ENCODE measurements at places on chromosomes 6 and 20.

DNA sequence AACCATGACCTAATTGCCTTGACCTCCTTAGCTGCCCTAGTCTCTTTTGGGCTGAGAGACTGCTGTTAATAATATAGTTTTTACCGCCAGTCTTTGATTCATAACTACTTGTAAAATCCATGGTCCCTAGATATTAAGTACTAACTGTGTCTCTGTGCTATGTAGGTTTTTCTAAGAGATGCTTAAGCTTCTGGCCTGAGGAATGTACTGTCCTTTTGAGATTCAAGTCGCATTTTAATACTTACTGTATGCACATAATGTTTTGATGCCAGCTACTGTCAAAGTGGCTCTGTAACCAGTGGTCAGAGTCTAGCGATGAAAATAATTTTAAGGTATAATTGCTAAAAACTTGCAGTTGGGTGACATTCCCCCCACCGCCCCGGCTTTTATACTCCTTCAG lies 2.1 kb downstream of the AKAP12 start:
- DNase-seq: no peak

DNA sequence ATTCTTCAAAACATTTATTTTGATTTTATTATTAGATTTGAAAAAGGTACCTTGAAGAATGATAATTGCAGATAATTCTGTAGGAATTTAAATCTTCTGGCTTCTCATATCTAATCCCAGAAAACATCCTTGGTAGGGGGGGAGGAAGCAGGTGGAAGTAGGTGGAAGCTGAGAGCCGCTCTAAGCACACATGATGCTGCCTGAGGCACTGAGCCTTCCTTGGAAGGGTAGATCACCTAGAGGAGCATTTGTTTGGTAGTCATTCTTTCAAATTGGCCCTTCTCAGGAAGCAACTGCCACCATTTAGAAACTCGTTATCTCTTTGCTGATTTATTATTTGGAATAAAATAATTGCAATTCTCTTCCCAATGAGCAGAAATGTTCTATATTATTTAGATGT lies 623.3 kb downstream of the CD109 start:
- DNase-seq: no peak

GRCh38 chr6:165931675-165932074 lies 236.0 kb downstream of the TBXT start:
- DNase-seq: no peak

- DNase-seq: no peak
These were observed 2.9 kb downstream of the ADGRF5 start for GRCh38 chr6:46918806-46919205.

- DNase-seq: no peak
These were observed 142.9 kb downstream of the HACE1 start for GRCh38 chr6:104716858-104717257.

- no peak for DNase-seq
These were observed 49.1 kb upstream of the PTPRT start for GRCh38 chr20:43238833-43239232.

DNA sequence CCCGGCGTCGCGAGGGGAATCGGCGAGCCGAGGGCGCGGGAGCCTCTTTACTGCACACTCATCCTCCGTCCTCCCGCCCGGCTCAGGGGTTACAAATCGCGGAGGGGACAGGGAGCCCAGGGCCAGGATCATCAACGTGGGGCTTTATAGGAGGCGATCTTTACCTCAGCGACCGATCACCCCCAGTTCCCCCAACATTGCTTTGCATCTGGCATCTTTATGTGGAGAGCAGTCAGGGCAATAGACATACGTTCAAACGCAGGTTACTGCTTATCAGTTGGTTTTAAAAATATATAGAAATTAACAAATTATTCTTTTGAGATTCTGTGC lies 634 bp downstream of the HSF2 start:
- no peak for DNase-seq

- no peak for DNase-seq
These were observed 31.8 kb upstream of the ZNF133 start for GRCh38 chr20:18256440-18257090.

GRCh38 chr6:139820210-139820609 lies 445.8 kb upstream of the CITED2 start:
- DNase-seq: no peak

DNA sequence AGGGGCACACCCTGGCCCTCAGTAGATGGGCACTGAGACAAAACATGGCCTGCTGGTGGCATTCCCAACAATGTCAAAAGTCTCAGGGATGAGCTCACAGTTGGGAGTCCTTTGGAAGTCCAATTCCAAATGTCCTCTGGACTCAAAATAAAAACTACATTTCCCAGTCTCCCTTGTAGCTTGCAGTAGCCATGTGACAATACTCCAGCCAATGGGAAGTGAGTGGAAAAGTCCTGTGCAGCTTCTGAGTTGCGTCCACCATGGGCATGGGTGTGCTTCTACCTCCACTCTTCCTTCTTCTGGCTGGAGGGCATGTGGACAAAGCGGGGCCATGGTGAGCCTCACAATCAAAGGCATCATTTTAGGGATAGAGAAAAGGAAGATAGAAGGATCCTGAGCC lies 5.8 kb upstream of the ADAM33 start:
- no peak for DNase-seq

- DNase-seq: no peak
These were observed 7.6 kb upstream of the ITCH start for GRCh38 chr20:34355427-34355826.

DNA sequence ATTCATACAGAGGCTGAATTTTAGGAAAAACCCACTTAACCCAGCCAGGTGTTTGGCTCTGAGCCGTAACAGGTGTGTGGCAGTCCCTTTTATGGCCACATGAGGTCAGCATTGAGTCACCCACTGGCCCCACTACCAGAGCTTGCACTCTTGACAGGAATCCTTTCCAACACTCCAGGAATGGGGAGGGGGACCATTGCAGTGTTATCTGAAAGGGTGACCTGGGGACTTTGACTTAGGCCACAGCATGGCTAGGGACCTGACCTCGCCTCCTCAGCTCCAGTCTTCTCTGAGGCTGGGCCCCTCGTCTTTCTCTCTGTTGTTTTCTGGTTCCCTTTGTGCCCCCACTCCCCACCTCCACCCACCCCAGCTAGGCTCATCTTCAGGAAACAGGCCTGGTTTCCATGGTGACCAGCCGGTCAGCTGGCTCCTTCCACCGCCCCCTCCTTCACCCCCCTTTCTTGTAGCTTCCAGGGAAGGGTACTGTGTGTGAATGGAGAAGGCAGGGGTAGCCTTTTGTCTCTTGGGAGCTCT lies 2.1 kb upstream of the TMEM151B start:
- peak; percentile 35 for DNase-seq

GRCh38 chr20:23434521-23435313 lies 4.8 kb upstream of the CSTL1 start:
- no peak for DNase-seq

DNA sequence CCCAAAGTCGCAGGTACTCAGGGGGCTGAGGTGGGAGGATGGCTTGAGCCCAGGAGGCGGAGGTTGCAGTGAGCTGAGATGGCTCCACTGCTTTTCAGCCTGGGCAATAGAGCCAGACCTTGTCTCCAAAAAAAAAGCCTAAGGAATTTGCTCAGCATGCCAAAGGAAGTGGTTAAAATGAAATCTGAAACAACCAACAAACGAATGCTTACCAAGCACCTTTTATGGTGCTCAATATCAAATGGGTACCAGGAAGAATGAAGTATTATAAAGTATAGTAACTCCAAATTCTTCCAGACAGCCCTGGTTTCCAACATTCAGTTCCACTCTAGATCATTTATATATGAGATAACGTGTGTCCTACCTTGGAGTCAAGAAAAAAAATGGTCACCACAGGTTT lies 14.0 kb downstream of the GMDS start:
- no peak for DNase-seq

DNA sequence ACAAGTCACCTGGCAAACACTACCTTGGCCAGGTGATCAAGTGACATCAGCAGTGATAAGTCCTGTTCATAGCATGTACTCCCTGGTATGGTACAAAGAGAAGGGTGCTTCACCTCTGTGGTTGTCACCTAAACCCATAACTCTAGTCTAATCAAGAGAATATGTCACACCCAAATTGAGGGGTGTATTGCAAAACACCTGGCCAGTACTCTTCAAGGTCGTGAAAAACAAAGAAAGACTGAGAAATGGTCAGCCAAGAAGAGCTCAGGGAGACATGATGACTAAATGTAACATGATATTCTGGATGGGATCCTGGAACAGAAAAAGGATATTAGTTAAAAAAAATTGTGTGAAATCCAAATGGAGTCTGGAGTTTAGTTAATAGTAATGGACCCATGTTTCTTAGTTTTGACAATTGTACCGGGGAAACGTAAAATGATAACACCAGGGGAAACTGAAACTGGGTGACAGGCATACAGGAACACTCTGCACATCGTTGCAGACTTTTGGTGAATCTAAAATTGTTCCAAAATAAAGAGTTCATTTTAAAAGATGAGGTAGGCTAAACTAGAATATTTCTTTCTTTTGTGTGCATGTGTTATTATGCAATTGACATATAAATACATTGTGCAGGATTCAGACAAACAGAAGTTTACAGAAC lies 262.0 kb downstream of the CDC5L start:
- DNase-seq: no peak

GRCh38 chr6:36383606-36384005 lies 3.9 kb downstream of the ETV7 start:
- DNase-seq: no peak

GRCh38 chr20:23174821-23175220 lies 88.7 kb upstream of the CD93 start:
- no peak for DNase-seq

DNA sequence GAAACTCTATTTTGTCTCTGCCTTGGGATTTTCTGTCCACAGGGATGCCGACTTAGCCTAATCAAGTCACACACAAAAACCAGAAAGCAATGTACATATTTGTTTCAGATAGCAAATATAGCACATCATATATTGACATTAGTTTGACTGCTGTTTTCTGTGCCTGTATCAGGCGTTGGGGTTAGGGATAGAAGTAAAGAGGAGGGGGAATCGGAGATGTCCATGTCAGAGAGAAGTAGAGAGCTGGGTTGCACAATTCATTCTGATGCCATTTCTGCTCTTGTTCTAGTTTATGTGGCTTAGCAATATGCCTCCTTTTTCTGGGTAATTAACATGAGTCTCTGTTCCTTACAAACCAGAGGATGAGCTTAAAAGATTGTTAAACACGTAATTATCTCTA lies 14.7 kb upstream of the IPCEF1 start:
- DNase-seq: no peak

DNA sequence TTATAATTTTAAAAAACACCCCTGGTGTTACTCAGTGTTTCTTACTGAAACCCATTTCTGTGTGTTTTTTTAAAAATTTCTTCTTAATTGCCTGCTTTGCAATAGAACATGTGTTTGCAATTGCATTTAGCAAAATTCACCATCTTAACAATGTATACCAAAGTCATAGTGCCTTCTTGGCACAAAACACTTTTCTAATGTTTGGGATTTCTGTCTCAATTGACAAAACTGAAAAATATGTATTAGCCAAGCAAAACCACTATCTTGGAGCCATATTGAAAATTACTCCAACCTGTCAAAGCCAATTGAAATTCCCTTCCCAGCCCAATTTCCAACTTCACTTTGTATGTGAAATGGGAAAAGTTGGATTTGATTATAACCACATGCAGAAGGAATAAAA lies 88.4 kb upstream of the RSPO3 start:
- no peak for DNase-seq

- DNase-seq: no peak
These were observed 100.1 kb upstream of the CCDC28A start for GRCh38 chr6:138673346-138674014.

DNA sequence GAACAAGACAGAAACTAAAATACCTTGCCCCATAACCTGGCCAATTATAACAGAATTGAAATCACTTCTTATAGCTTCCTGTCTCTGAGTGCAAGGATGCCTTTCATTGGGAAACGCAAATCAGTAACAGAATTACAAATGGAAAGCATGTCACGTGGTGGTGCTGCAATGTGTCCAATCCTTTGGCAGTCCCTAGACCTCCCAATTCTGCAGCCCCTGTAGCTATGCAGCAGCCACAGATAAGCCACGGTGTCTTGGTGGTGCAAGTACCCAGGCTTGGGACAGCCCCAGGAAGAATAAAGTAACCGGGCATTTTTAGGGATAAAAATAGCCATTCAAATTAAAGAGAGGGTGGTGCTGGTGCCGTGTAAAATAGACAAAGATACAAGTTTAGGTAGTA lies 134.6 kb upstream of the CCN2 start:
- DNase-seq: no peak
